Stimulated activated CD4-positive, alpha-beta T cell treated with anti-CD3 and anti-CD28 coated beads, Interleukin-2, amount 100 ng/mL, for 24 hours (primary cell): ENCODE measurements at places on chromosomes 11 and 22.
A peak's percentile ranks its signal among the peaks of the same experiment; 100 is the strongest.

GRCh38 chr11:70159627-70160570, 43.2 kb upstream of the FADD start:
- no peak for DNase-seq

- DNase-seq: no peak
Measured at GRCh38 chr11:94630221-94630620, 63.1 kb downstream of the PIWIL4 start.

DNA sequence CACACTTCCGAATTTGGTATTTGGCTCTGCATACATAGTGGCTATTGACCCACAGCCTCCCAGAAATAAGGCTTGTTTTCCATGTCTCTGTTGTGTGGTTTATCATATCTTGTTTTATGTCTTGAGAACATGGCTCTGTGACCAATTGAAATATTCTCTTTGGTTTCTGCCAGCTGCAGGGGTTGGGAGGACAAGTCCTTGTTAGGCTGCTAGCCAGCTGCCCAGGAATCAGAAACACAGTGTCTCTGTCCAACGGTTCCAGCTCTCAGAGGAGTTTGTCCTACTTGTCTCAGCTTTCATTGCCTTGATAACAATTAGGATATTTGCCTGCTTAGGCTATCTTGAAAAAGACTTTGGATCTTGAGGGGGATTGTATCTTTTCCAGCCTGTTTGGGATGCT, 6.0 kb upstream of the SLC7A4 start:
- no peak for DNase-seq

- DNase-seq: peak; percentile 76
Measured at GRCh38 chr22:50314455-50315288, 7.2 kb upstream of the PLXNB2 start.

- DNase-seq: no peak
Measured at GRCh38 chr11:130198964-130199363, 39.4 kb downstream of the ST14 start.

- DNase-seq: peak; percentile 83
Measured at GRCh38 chr11:117985953-117986887, at the start of gene IL10RA. IL10RA (plus strand) TSS chr11:117986394; CDS start chr11:117986468, 74 bp downstream.

DNA sequence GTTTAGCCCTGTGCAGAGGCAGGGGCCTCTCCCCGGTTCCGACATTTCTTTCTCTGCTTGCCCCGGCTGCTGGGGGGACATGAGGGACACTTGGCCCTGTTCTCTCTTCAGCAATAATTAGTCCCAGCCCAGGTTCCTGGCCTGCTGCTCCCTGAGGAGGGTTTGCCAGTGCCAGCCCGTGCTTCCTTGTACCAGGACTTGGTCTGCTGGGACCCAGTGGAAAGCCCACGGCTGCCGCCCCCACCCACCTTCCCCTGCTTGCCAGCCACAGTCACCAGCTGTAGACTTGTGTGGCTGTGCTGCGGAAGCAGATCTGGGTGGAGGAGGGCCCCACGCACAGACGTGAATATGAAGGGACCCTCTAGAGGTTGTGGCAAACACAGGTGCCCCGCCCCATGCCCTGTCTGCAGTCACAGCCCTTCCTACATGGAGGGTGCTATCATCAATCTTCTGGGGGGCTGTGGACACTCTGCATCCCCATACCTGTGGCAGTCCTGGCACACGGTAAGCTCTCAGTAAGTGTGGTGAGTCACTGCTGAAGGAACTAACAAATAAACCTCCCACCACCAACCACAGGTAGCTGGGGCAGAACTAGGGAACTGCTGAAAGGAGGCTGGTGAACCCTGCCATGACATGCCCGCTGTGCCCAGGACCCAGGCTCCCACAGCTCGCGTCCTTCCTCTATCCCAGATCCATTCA, 949 bp downstream of the TP53AIP1 start:
- no peak for DNase-seq

- DNase-seq: no peak
Measured at GRCh38 chr22:49749885-49750510, 77.7 kb downstream of the BRD1 start.

- no peak for DNase-seq
Measured at GRCh38 chr22:38258895-38259294, 13.9 kb downstream of the TMEM184B start.

GRCh38 chr11:94031625-94032024, 10.5 kb downstream of the HEPHL1 start:
- no peak for DNase-seq

GRCh38 chr11:64594159-64594939, 3.3 kb downstream of the SLC22A12 start:
- DNase-seq: no peak

DNA sequence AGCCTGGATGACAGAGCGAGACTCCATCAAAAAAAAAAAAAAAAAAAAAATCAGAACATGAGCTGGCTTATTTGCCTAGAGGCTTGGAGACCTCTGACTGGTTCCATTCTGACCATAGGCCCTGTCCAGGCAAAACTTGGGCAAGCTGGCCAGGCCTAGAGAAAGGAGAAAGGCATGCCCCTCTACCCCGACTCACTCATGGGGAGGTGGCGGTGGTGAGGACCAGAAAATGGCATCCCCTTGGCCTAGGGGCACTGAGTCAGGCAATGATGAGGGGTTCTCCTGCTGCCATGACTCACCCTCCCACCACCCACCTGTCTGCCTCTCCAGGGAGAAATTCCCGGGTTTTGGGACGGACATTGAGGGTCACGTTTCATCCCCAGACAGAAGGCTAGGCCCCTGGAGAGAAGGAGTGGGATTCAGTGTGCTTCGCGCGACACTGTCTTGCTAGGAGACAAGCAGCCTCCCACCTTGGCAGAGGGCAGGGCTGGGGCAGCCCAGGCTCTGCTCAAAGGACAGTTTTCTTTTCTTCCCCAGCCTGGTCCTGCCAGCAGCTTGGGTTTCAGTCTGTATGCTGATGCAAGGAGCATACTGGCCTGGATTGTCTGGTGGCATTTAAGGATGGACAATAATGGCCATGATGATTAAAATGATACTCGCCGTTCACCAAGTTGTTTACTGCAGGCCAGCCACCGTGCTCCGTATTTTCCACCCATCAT, 17.2 kb downstream of the TOB2 start:
- DNase-seq: no peak

GRCh38 chr11:65329478-65329877, 4.2 kb upstream of the DPF2 start:
- DNase-seq: no peak

DNA sequence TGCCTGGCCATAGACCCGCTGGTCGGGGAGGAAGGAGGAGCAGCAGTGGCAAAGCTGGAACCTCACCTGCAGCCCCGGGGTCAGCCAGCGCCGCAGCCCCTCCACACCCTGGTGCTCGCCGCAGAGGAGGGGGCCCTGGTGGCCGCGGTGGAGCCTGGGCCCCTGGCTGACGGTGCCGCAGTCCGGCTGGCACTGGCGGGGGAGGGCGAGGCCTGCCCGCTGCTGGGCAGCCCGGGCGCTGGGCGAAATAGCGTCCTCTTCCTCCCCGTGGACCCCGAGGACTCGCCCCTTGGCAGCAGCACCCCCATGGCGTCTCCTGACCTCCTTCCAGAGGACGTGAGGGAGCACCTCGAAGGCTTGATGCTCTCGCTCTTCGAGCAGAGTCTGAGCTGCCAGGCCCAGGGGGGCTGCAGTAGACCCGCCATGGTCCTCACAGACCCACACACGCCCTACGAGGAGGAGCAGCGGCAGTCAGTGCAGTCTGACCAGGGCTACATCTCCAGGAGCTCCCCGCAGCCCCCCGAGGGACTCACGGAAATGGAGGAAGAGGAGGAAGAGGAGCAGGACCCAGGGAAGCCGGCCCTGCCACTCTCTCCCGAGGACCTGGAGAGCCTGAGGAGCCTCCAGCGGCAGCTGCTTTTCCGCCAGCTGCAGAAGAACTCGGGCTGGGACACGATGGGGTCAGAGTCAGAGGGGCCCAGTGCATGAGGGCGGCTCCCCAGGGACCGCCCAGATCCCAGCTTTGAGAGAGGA, 11.9 kb downstream of the TMEM121B start:
- no peak for DNase-seq

- DNase-seq: peak; percentile 24
Measured at GRCh38 chr11:46006418-46007070, 84.1 kb downstream of the LARGE2 start.

- DNase-seq: peak; percentile 56
Measured at GRCh38 chr11:65859812-65860277, 388 bp upstream of the MUS81 start.

DNA sequence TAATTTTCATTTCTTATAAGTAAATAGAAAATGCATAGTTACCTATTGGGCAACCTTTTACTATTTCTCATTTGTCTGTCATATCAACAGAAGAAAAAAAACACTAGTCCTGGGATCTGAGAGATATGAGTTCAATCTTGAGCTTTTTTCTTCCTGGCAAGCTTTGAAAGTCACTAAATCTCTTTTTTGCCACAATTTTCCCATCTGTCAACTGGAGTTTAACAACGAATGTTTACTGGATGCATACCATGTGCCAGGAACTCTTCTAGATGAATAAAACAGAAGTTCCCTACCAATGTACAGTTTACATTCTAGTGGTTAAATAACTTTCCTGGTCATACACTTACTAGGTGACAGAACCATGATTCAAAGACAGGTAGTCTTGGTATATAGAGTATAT, 31.0 kb downstream of the FSHB start:
- DNase-seq: no peak

DNA sequence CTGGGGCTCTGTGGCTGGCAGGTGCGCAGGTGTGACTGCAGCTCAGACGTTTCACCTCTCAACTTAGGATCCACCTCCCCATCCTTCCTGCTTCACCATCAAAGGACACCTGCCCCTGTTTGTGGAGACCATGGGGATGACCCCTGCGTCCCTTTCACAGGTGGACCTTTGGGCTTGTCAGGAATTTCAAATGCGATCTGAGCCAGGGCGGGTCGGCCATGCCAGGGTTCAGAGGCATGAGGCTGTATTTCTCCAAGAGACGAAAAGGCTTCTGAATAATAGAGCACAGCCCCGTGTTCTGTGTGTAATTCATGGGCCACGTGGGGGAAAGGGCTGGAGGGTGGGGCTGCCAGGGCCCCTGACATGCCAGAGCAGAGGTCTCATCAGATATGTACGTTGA, 668.0 kb downstream of the BRD1 start:
- no peak for DNase-seq

- DNase-seq: no peak
Measured at GRCh38 chr11:19814421-19814820, 101.8 kb downstream of the NAV2 start.

GRCh38 chr11:67699521-67699920, 25.1 kb upstream of the ALDH3B2 start:
- DNase-seq: no peak

GRCh38 chr22:17870407-17870806, 96.1 kb upstream of the BID start:
- no peak for DNase-seq

DNA sequence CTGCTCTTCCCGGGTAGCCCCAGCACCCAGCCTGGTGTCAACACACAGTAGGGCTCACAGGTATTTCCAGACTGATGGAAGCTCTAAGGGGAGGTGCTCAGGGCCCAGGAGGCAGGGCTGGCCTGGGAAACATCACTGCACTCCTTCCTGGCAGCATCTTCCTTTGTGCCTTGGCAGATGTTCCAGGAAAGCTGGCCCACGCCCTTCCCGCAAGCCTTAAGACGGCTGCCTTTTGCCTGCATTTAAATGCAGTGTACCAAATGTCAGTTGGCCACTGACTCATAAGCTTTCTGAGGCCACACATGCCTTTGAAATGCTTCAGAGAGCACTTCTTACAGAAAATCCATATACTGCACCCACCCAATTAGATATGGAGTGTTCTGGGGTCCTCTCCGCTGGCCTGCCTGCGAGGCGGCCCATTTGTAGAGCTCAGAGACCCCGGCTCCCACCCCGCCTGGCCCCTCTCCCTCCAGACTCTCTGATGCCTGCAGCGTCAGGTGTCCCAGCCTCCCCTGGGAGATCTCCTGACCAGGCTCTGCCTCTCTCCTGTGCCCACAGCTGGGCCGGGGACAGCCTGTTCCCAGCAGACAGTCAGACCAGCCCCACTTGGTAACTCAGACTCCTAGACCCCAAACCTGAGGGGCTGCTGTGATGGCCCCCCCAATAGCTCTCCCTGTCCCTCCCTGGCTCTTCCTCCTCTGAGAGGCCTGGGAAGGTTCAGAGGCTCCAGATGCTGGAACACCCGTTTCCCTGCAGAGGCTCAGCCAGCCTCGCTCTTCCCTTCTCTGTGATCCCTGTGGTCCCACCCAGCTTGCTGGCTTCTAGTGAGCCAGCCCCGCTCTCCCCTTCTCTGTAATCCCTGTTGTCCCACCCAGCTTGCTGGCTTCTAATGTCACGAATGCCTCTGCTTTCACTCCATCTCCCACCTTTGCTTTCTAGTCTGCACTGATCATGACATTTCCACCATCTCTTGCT, 47.6 kb upstream of the THY1 start:
- DNase-seq: no peak

DNA sequence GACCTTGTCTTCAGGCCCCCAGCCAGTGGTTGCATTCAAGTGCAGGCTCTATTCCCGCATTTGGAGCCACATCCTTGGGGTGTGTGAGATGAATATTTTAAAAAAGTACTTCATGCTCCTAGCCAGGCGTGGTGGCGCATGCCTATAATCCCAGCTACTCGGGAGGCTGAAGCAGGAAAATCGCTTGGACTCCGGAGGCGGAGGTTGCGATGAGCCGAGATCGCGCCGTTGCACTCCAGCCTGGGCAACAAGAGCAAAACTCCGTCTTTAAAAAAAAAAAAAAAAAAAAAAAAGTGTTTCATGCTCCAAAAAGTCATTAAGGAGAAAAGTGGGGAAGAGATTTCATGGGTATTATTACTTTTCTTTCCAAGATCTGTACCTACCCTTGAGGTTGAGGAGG, 18.0 kb downstream of the SCUBE1 start:
- no peak for DNase-seq

- DNase-seq: no peak
Measured at GRCh38 chr11:46984987-46985386, 48.4 kb downstream of the CSTPP1 start.

DNA sequence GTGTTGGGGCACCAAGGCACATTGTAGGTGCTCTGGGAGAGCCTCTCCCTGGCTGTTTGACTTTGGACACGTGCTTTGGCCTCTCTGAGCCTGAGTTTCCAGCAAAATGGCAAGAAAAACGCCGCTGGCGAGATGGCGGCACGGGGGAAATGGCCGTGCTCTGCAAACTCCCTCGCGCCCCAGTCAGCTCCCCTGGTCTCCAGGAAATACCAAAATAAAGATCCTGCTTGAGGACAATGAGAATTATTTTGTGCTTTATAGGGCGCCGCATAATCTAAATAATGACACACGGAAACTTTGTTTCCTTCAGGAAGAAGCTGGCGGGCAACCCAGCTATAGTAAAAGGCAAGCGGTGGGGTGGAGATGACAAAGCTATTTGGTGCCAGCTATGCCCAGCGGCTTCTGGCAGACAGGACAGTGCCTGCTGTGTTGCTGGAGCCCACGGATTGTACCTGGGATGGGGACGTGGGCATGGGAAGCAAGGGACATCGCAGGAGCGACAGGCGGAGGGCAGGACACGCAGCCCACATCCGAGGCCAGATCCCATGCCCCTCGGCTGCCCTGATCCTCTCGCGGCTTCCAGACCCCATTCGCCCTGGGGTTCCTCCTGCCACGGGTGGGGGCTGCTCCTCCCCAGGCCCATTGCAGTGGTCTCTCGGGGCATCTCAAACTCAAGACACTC, 26.3 kb upstream of the RFPL3 start:
- DNase-seq: no peak
